NCI-H748 treated with DMSO at 0.1 percent for 48 hours (cell line): ENCODE measurements at places on chromosomes 7 and 10.

DNA sequence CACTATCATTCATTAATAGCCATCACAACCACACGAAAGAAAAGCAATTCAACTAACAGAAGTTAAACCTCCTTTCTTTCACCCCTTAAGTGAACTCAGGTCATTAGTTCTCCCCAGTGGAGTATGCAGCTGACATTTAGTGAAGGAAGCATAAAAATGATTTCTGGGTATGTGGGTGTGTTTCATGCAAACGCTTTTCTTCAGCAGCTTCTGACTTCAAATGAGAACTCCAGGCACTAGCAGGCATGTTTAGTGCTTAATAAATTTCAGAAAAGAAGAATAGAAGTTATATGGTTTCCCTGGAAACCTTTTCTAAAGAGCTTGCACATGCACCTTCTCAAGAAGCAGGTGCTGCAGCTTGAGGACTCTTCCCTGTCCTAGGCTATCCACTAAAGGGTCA lies 62.5 kb downstream of the PIK3CG start:
- no peak for DNase-seq

DNA sequence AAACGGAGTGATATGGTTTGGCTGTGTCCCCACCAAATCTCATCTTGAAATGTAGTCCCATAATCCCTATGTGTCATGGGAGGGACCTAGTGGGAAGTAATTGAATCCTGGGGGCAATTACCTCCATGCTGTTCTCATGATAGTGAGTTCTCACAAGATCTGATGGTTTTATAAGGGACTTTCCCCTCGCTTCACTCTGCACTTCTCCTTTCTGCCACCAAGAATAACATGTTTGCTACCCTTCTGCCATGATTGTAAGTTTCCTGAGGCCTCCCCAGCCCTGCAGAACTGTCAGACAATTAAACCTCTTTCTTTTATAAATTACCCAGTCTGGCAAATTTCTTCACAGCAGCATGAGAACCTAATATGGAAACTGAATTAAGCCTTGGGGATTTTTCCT lies 19.1 kb downstream of the FAM3C start:
- DNase-seq: no peak

DNA sequence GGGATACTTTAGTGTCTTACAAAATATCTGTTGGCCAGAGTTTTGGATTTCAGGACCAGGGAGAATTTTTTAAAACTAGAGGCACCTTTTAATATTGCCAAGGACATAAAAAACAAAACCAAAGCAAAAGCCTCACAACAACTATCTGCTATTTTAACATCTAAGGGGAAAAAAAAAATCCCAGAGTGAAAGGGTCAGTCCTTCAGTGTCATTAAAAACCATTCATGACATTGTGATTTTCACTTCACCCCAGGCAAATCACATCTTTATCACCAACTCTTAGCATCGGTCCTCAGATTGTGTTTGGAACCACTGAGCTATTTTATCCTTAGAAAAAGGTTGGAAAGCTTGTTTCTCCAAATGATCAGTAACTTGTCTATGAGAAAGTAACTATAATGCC lies 10.7 kb downstream of the CEP41 start:
- no peak for DNase-seq

GRCh38 chr10:4331150-4331549 lies 494.9 kb upstream of the AKR1E2 start:
- peak; percentile 20 for DNase-seq

DNA sequence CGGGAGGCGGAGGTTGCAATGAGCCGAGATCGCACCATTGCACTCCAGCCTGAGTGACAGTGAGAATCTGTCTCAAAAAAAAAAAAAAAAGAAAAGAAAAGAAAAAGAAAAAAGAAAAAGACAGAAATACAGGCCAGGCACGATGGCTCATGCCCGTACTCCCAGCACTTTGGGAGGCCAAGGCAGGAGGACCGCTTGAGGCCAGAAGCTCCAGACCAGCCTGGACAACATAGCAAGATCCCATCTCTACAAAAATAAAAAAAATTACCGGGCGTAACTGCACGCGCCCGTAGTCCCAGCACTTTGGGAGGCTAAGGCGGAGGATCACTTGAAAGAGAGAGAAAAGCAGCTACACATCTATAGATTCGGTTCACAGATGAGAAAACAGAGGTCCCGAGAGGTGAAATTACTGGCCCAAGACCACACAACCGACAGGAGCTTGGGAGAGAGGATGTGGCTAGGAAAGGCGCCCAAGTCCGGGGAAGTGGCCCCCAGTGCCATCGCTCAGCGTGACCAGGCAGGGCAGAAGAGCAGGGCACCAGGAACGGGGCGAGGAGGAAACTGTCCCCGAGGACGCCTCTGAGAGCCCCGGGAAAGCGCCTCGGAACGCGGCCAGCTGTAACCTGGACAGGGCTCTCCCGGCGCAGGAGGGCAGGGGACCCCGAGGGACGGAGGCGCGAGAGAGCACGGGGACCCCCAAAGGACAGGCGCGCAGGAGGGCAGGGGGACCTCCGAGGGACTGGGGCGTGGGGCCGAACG lies 612 bp downstream of the SNX8 start:
- DNase-seq: no peak

DNA sequence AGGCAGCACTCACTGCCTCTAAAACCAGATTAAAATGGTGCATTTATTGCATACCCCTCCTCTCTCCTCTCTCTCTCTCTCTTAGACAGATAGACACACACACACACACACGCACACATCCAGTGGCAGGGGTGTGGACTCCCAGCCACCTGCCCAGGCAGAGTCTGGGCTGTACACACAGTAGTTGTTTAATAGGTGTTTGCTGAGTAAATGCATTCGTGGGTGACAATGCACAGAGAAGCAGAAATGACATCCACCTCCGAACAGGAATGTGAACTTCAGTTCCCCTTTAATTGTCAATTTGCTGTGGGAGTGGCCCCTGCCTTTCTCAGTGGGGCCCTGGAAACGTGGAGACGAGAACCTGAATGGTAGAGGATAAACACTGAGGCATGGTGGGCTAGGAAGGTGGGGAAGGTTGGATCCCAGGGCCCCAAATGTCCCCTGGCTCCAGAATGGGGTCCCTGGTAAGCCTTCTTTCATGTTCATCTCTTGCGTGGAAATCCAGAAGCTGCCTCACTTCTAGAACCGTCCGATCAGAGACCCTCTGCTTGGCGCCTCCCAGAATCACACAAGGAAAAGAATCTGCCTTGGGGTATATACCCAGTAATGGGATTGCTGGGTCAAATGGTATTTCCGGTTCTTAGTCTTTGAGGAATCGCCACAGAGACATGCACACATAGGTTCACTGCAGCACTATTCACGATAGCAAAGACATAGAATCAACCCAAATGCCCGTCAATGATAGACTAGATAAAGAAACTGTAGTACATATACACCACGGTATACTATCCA lies 58.5 kb upstream of the ECHDC3 start:
- DNase-seq: peak; percentile 3

- DNase-seq: no peak
Observed at GRCh38 chr10:92082583-92083280, 159.2 kb downstream of the BTAF1 start.

- no peak for DNase-seq
Observed at GRCh38 chr10:131805696-131806095, 95.1 kb upstream of the PPP2R2D start.

GRCh38 chr10:69741671-69742355 lies 59.9 kb upstream of the COL13A1 start:
- DNase-seq: no peak

DNA sequence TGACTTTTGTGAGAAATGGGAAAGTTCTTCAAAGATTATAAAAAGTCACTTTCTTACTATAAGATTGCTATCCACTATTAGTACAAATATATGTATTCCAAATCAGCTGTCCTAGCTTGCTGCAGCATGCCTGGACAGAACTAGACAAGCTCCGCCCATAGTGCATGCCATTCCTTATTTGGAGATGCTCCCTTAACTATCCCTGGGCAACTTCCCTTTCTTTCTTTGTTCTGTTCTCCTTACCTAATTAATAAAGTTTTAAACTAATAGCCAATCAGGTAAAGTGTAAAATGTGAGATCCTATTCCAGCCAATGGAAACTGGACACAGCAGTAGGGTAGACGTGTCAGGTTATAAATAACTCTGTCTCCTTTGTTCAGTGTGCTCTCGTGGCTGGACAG lies 281.9 kb downstream of the CAMK1D start:
- no peak for DNase-seq

GRCh38 chr10:20396701-20397100 lies 500.4 kb downstream of the NEBL start:
- DNase-seq: no peak

- no peak for DNase-seq
Observed at GRCh38 chr7:102189756-102190155, 96.9 kb upstream of the SH2B2 start.

DNA sequence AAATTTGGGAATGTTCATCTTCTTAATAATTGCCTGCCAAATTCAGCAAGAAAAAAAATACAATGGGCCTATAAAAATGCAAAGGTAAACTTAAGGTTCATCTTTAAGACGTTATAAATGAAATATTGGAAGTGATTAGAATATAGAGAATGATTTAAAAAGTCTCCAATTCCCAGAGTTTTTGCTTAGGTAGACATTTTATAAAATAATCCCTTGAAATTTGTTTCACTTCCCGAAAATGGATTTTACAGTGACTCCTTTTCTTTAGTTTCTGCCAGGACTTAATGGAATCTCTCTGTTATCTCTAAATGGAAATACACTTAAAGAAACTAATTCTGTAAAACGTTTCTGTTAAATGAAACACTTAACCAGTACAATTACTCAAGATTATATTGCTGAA lies 544.2 kb upstream of the TEX47 start:
- DNase-seq: no peak

DNA sequence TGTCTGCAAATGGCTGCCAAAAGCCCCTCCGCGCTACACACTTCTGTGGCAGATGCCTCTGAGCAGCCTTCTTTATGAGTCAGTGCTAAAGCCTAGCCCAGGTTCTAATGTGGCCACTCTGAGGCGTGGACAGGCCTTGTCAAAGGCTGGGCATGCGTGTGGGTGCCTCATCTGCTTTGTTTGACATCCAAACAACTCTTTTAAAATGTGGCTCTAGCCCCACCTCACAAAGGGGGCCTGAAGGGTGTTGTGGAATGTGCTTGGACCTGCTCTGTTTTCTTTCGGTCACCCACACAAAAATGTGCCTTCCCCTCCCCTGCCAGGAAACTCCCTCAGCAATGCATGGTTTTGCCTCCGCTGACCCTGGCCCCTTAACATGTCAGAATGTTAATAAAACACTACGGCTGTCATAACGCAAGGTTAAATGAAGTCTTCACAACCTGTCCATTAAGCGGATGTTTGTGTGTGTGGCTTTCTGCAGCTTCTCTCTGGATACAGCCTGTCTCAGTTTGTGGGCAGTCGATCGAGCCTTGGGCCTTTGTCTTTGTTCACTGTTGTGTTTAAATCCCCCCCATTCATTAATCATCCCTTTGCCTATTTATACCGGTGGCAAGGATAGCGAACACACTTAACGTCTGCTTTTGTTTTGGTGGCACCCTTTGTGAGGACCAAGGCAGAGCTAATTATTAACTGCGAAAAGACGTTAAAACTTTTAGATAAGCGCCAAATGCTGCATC lies 718.9 kb downstream of the LRMDA start:
- no peak for DNase-seq

- no peak for DNase-seq
Observed at GRCh38 chr7:3280445-3280844, 20.6 kb upstream of the SDK1 start.

GRCh38 chr10:24642921-24643678 lies 80.6 kb downstream of the ARHGAP21 start:
- peak; percentile 85 for DNase-seq

GRCh38 chr7:35255443-35256255 lies 1.7 kb upstream of the TBX20 start:
- no peak for DNase-seq

GRCh38 chr7:27998382-27998781 lies 182.2 kb downstream of the JAZF1 start:
- DNase-seq: no peak

GRCh38 chr7:80794631-80795573 lies 123.9 kb downstream of the SEMA3C start:
- no peak for DNase-seq

GRCh38 chr10:106424054-106424453 lies 740.5 kb downstream of the SORCS1 start:
- DNase-seq: no peak

GRCh38 chr7:52799817-52800216 lies 235.6 kb upstream of the POM121L12 start:
- no peak for DNase-seq

DNA sequence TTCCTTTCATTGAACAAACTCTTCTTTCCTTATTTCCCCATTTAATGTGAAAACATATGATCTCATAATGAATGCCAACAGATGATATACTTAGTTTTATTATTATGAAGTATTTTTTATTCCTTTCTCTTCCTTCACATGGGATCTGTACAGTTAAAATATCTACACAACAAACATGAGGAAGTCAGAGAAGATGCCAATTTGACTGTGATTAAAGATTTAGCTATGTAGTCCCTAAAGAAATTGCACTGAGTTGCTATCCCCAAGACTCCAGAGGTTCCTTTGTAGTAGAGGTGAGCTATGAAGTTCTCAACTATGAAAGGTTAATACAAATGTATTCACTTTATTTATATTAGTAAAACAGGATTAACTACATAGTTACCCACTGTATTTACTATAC lies 60.6 kb upstream of the LRRN3 start:
- no peak for DNase-seq

DNA sequence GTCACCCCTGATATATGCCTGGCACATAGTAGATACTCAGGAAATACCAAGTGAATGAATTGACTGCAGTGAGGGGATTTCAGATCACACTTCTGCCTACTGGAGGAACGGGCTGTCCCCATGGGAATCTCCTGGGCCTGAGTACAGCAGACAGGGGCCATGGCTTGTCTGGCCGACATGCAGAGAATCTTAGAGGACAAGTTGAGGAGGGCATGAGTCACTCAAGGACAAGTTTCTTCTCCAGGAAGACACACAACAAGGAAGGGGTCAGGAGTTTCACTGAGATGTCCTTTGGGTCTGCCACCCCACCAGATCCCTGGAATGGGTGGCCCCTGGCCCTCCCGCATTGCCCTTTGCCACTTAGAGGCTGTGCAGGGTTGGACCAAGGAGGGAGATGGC lies 20.7 kb downstream of the PLPP4 start:
- DNase-seq: no peak

GRCh38 chr10:56360583-56360966 lies 484 bp downstream of the ZWINT start:
- DNase-seq: no peak

GRCh38 chr7:37703361-37703760 lies 19.8 kb downstream of the GPR141 start:
- no peak for DNase-seq

GRCh38 chr10:59864141-59864962 lies 42.0 kb downstream of the CCDC6 start:
- DNase-seq: no peak

GRCh38 chr10:103885617-103886016 lies 30.2 kb upstream of the SH3PXD2A start:
- no peak for DNase-seq

GRCh38 chr10:119659951-119660350 lies 8.8 kb downstream of the BAG3 start:
- no peak for DNase-seq

GRCh38 chr10:127524908-127525665 lies 24.0 kb upstream of the NPS start:
- DNase-seq: no peak
